Stimulated activated CD4-positive, alpha-beta T cell treated with anti-CD3 and anti-CD28 coated beads, Interleukin-15, amount 100 ng/mL, for 1 hour (primary cell): ENCODE measurements at places on chromosomes 16 and 17.

- no peak for DNase-seq
These were observed 30.8 kb downstream of the NMT1 start for GRCh38 chr17:45091778-45092425.

DNA sequence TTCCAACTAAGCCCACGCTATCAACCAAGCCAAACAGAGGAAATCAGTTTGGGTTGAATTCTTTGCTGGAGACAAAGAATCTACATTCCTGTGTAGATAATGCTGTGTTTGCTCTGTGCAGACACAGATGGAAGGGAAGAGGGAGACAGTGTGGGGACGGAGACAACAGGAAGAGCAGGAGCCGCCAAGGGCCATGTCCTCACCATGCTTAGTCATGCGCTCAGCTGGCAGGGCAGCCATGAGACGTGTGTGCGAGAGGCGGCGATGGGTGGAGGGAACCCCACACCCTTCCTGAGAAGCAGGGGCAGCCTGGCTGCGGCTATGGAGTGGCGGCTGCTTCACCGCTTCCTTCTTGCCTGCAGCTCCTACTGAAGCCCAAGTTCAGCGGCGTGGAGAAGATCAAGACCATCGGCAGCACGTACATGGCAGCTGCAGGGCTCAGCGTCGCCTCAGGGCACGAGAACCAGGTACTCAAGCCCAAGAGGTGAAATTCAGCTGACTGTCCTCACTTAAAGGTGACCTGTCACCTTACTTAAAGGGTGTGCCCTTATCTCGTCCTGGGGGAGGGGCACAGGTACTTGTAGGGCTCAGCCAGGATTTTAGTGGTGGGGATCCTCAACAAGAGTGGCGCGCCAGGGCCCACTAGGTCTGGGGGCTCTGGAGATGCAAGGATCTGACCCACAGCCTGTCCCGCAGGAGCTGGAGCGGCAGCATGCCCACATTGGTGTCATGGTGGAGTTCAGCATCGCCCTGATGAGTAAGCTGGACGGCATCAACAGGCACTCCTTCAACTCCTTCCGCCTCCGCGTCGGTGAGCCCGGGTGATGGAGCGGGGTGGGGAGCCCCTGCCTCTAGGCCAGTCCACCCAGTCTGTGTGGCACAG, 47.5 kb downstream of the ADCY7 start:
- DNase-seq: no peak

DNA sequence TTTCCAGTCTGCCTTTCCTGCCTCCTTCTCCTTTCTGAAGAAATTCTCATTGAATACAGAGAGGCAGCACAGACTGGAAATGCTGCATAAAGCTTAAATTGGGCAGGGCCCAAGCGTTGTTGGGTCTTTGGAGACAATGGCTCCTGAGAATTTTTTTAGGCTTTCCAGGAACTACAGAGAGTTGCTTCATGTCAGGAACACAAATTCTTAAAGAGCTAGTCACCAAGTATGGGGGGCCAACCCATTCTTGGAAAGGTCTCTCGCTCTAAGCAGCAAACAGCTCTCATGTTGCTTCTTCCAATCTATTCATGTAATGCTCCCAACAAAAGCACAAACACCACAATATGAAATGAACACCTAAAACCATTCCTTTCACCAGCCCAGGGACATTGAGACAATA, 6.9 kb downstream of the HNF1B start:
- DNase-seq: no peak

GRCh38 chr16:69566981-69567680, 1.4 kb downstream of the NFAT5 start:
- DNase-seq: no peak

DNA sequence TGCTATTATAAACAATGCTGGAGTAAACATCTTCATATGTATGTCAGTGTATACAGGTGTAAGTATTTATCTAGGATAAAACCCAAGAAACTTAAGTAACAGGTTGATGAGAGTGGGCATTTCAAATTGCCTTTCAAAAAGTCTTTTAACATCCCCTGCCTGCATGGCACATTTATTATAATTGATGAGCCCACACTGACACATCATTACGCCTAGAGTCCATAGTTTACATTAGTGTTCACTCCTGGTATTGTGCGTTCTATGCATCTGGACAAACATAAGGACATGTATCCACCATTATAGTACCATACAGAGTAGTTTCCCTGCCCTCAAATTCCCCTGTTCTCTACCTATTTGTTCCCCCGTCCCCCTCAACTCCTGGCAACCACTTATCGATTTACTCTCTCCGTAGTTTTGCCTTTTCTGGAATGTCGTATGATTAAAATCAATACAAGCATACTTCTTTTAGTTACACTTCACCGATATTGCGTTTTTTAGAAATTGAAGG, 53.7 kb downstream of the NACA2 start:
- no peak for DNase-seq
